ENCODE measurements at places on chromosomes 13 and 19. TPM values are rescaled to one million over a fixed set of nuclear protein-coding genes. Genes with fewer than 3 reads are reported as not detected.

RANBP3 gene
- total RNA-seq: 44.8 TPM

ZNF730 gene
- total RNA-seq: not detected

PIH1D1 gene
- total RNA-seq: 86.8 TPM

ZNF709 gene
- total RNA-seq: not detected

MAP2K7 gene
- total RNA-seq: 14.9 TPM

PROZ gene
- total RNA-seq: not detected

ANGPTL8 gene
- not detected for total RNA-seq

SSC5D gene
- 0.52 TPM for total RNA-seq

TMEM59L gene
- 5.2 TPM for total RNA-seq

COL5A3 gene
- 3.8 TPM for total RNA-seq

DNAJC15 gene
- total RNA-seq: 0.29 TPM

CNFN gene
- 39.9 TPM for total RNA-seq

BICRA gene
- total RNA-seq: 18.8 TPM

PRODH2 gene
- 0.13 TPM for total RNA-seq

NLRP5 gene
- total RNA-seq: 0.07 TPM

UQCRFS1 gene
- 116 TPM for total RNA-seq

LHB gene
- total RNA-seq: 0.19 TPM

PPP5C gene
- 74.4 TPM for total RNA-seq

DLL3 gene
- total RNA-seq: 9.6 TPM

ZNF99 gene
- not detected for total RNA-seq

IZUMO2 gene
- total RNA-seq: not detected

C19orf33 gene
- total RNA-seq: 563 TPM

AKAP8 gene
- total RNA-seq: 18.3 TPM

ZNF497 gene
- total RNA-seq: 1.5 TPM

WASF3 gene
- 0.13 TPM for total RNA-seq

SELENOV gene
- 0.05 TPM for total RNA-seq

DACT3 gene
- 0.29 TPM for total RNA-seq

MICOS13 gene
- 59.5 TPM for total RNA-seq

APLP1 gene
- total RNA-seq: 102 TPM

PGLYRP2 gene
- not detected for total RNA-seq

TMIGD2 gene
- not detected for total RNA-seq

TMEM255B gene
- total RNA-seq: 0.90 TPM
